Stimulated activated CD8-positive, alpha-beta memory T cell treated with anti-CD3 and anti-CD28 coated beads, Interleukin-15, amount 100 ng/mL, for 24 hours (primary cell): ENCODE measurements at places on chromosomes 4 and X.

GRCh38 chrX:140467211-140467610 lies 37.7 kb downstream of the SOX3 start:
- DNase-seq = no peak

DNA sequence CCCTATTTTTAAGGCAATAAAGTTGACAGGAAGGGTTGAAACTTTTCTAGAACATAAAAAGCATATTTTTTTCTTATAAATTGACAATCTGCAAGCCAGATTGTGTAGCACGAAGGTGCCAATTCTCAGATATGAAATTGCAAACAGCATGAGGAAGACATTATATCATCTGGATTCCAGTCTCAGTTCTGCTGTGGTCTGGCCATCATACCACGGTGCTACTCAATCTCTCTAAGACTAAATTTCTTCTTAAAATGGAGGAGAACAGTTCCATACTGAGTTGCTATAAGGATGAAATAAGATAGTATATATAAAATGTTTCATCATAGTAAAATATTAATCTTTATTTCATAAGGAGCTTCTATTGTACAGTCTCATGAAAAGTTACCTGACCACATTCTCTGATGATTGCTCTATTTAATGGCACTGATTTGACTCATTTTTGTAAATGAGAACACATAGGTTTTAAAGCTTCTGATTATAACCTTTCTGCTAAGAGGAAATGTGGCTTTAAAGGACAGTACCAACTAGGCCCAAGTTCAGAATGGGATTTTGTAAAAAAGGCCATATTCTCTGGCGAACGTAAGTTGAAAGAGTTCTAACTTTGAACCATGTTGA lies 127.9 kb downstream of the SHROOM3 start:
- DNase-seq = no peak

- no peak for DNase-seq
Observed at GRCh38 chrX:106862972-106863688, 40.0 kb downstream of the RIPPLY1 start.

DNA sequence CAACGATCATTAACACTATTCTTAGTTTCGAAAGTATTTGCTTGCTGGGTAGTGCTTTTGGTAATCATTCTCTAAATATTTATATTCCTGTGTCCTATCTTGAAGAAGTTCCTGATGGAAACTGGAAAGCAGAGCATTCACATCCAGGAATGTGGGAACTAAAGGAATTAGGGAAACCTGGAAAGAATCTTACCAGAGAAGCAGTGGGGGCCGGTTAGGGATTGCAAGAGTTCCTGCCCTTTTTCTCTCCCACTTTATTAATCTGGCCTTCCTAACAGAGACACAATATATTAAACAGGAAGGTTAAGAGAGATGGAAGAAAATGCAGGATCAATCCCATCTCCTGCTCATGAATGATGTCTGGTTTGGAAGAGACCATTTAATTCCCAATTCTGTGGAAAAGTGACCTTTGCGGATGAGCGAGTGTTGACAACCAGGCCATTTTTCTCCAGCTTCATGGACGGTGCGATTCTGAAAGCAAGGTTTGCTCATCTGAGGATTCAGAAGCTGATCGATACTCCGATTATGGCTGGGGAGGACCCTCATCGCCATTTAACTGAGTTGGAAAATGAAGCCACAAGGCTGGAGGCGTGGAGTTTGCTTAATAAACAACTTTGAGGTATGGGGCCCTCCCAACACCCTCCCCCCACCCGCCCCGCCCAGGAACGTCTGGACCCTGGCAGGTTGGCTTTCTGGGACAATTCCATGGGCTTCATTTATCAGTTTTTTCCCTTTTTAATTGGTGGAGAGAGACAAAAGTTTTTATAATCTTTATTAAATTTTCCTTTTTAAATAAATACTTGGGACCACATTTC lies 52.3 kb downstream of the C4orf51 start:
- no peak for DNase-seq

- DNase-seq = no peak
Observed at GRCh38 chr4:151835467-151835866, 74.7 kb upstream of the GATB start.

GRCh38 chrX:81208916-81209315 lies 7.0 kb downstream of the SH3BGRL start:
- no peak for DNase-seq

DNA sequence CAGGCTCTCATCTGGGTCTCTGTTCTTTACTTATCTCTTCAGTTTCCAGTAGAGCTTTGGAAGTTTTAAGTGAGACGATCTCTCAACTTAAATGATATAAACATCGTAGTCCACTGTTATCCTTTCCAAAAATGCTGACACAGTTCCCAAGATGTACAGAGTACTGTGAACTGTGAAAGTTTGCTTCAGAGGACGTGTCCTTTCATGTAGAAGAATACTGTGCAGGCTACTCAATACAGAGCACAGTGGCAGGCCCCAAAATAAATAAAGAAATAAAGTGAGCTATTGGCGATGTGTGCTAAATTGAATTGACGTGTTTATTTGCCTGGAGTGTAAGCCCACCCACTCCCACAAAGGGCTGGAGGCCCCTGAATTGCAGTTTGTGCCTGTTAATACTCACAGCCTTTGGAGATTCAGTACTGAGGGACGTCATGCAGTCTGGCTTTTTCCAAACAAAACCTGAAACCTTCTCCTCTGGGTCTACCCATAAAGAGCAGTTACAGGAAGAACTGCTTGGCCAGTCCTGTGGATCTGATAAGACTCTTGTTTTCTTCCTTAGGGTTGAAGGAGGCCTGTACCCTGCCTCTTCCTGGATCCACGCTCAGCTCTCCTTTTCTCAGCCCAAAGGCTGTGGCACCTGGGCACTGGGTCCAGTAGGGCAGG lies 66.1 kb downstream of the SOWAHB start:
- DNase-seq = no peak

GRCh38 chr4:128570387-128570975 lies 239.0 kb upstream of the JADE1 start:
- DNase-seq = no peak

DNA sequence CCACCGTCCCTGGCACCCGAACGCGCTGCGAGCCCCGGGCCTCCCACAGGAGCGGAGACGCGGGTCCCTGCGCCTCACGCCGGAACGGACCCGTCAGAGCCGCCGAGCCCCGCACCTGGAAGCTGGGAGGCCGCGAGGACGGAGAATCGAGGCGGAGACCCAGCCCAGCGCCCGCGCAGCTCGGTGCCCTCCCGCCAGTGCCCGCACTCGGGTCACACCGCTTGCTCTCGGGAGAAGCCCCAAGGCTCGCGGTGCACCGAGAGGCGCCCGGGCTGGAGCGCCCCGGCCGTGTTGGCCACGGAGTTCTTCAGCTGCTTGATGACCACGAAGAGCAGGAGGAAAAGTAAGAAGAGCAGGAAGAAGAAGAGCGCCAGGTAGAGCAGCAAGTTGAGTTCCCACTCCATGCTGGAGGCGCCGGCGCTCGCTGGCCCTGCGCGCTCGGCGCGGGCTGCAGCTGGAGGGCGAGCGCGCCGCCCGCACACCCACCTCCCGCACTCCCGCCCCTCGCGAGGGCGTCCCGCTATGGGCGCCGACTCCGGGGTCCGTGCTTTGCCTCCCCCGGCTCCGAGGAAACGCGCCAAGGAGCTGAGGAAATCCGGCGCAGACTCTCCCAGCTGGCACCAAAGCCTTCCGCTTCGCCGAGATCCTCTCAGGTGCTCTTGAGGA lies at the start of gene SMIM43:
Gene SMIM43, minus strand, starts transcription at position 463 of the 666 bp plus-strand sequence. Its CDS starts 59 bp downstream, at position 404.
- no peak for DNase-seq

DNA sequence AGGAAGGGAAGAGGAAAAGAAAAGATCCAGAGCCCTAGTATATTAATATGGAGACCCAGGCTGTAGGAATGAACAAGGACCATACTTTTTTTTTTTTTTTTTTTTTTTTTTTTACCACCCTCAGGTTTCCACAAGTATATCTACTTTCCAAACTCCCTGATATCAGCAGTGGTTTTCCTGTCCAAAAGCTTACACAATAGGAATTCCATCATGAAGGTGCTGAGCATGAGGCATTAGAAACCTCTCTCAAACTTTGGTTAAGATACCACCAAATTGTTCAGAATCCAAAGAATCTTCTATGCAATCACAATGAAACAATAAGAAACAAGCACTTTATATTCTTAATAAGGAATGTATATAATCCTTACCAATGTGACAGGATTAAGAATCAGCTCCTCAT lies 26.5 kb downstream of the RPS6KA3 start:
- no peak for DNase-seq

- no peak for DNase-seq
Observed at GRCh38 chr4:2598511-2599303, 62.3 kb downstream of the FAM193A start.

DNA sequence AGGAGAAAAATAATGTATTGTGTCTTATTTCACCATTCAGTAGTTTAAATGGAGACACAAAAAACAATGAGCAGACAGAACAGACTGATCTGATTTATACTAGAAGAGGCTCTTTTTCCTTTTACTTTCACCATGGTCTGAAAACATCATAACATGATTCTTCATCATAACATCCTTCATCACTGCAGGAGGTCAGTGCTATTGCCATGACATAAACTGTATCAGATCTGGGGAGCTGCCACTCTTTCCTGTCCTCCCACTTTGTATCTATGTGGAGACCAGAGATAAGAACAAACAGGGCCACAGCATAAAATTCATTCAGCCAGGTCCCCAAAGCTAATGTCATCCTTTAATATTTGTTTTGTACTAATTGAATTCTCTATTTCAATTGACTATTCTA lies 25.2 kb downstream of the SOD3 start:
- DNase-seq = no peak

DNA sequence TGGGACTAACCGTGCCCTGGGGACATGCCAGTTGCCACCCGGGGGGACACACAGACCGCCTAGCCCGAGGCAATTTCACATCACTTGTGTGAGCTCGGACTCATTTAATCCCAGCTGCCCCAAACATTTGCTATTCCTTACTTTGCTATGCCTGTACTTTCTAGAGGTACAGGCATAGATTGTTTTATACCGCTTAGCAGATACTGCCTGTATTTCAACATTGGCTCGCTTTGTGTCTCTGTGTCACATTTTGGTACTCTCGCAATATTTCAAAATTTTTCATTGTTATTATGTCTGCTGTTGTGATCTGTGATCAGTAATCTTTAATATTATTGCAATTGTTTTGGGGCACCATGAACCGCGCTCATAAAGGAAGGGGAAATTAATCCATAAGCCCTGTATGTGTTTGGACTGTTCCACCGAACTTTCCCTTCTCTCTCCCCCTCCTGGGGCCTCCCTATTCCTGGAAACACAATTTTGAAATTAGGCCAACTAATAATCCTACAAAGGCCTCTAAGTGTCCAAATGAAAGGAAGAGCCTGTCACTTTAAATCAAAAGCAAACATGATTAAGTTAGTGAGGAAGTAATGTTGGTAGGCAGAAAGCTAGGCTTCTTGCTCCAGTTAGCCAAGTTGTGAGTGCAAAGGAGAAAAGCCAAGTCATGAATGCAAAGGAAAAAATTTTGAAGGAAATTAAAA lies 568 bp upstream of the CASP6 start:
- DNase-seq = no peak
